ENCODE measurements at places on chromosomes 5 and 9.

- peak; percentile 84 for DNase-seq
Measured at GRCh38 chr9:99445920-99446319, 223.8 kb downstream of the SEC61B start.

- no peak for DNase-seq
Measured at GRCh38 chr5:6342689-6343315, 35.5 kb downstream of the MED10 start.

GRCh38 chr5:156154757-156155156, 172.2 kb upstream of the SGCD start:
- no peak for DNase-seq

- DNase-seq, result no peak
Measured at GRCh38 chr5:154940375-154940771, 500 bp upstream of the MRPL22 start.

GRCh38 chr9:7778851-7779600, 20.6 kb downstream of the DMAC1 start:
- no peak for DNase-seq

DNA sequence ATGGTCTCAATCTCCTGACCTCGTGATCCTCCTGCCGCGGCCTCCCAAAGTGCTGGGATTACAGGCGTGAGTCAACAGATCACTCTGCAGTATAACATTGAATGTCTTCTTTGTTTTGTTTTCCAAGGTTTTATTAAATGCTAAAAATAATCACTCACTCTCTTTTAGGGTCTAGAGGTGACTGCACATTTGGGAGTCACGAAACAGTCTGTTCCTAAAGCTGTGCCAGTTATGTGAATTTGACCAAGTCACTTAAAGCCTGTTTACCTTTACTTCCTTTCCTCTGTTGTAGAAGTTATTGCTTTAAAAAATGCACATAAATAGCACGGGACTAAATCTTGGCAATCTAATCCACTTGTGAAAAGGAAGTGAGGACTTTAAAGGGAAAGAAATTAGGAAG, 304.9 kb upstream of the PTGER4 start:
- no peak for DNase-seq

DNA sequence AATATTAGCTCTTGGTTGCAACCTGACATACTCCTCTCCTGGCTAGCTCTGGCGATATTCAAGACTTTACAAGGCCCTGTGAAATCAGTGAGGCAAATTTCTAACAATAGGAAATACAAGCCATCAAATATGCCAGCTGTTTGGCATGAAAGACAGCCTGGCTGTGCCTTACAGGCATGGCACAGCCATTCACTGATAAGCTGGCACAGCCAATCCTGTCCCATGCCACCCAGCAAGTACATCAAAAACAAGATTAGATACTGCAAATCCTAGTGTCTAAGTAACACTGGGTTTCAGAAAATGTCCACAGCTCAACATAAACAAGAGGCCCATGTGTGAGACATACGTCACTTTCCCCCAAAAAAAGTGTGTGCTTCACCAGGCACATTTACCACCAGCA, 1045.8 kb upstream of the DMAC1 start:
- DNase-seq, result no peak

DNA sequence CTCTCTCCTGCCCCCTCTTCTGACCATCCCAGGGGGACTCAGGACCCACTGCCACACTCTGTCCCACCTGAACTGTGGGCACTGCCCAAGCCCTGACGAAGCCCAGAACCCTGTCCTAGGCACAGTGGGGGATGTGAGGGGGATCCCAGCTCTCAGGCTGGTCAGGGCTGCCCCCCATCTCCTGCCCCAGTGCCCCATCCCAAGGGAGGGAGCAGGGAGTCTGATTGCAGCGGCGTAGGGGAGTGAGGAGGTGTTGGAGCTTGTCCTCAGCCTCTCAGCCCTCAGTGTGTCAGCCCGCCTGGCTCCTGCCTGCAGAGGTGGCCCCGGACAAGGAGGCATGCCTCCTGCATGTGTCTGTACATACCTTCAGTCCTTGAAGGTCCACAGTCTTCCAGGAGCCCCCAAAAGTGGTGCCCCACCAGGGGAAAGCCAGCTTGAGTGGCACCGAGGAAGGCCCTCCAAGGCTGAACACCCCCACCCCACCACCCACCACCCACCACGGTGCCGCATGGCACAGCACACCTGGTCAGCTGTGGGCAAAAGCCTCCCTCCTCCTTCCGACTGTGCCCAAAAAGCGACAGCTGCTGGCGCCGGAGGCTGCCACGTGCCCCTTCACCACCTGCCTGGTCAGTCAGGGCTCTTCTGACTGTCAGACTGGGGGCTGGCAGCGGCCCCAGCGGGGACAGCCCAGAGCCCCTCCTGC, 930 bp downstream of the SARDH start:
- no peak for DNase-seq

- no peak for DNase-seq
Measured at GRCh38 chr9:86562691-86563090, 208.5 kb upstream of the TUT7 start.

- DNase-seq, result no peak
Measured at GRCh38 chr5:108196276-108196675, 185.6 kb downstream of the FBXL17 start.

DNA sequence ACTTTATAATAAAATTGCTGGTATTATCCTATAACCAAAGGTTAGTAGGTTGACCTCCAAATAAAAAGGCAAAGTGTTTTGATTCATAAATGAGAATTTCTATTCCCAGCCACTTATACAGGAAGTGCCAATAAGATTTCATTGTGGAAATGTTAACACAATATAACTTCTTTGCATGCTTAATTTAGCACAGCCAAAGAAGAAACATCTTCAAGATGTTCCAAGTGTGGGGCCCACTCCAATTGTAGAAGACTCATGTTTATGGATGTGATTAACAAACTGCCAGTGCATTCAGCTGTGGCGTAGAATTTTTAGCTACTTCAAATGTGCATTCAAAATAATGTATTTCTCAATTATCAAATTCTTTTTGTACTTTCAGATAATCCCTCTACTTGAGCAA, 402.3 kb downstream of the DEPDC1B start:
- DNase-seq, result no peak

DNA sequence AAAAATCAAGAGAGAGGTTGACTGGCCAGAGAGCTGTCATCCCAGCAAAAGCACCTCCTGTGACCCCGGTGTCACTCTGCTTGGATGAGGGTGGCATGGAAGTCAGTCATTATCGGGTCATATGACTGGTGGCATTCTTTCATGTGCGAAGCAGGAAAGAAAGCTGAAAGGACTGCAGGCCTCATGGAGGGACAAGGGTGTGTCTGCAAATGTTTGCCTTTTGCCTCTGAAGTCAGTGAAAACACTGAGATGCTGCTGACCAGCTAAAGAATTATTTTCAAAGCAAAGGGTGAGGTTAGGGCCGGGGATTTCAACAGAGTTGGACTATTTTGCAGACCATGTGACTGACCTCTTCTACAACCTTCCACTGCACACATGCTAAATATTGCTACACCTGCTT, 298.3 kb downstream of the CSNK1G3 start:
- no peak for DNase-seq

DNA sequence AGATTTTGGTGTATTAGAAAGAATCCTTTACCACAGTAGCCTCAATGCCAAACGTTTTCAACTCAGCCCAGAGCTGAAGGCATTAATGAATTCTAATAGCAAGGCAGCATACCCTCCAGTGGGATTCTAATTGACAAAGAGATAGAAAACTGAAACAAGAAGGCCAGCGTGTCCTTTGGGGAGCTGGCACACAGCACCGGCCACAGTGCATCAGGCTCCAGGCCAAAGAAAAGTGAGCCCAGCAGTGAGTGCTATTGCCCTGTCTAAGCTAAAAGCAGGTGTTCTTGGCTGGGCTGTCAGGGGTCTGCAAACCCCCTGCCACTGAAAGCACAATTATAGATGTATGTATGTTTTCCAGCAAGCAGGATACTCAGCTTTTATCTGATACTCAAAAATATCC, 40.4 kb downstream of the PPIC start:
- no peak for DNase-seq

DNA sequence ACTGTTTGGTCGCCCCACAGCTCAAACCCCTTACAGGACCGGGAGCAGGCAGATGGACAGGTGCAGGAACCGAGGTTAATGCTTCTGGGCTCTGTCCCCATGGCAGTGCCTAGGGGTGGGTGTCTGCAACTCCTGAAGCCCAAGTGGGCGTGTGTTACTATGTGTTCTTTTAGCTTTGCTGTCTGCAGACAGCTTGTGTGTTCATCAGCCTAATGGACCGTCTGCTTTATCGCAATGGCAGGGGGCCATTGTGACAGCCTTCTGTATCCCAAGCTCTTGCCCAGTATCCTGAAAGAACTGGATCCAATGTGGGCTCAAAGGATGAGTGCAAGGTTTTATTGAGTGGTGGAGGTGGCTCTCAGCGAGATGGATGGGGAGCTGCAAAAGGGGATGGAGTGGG, 266.7 kb downstream of the CSNK1G3 start:
- no peak for DNase-seq

DNA sequence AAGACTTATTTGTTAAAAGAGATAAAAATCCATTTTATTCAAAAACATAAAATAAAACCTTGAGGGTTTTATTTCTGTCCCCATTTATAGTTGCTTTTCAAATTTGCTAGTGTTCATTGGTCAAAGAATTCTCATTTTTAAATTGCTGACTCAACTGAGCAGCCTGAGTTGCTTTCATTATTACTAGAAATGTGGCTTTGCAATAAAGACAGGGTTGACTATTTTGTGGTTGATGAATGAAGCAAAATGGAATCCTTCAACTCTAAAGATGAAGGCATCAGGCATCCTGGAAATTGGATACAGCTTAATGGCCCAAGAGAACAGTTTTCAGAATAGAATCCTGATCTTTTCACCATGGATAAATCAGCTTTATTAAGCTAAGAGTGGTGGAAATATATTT, 23.9 kb upstream of the PPP3R2 start:
- no peak for DNase-seq

GRCh38 chr5:106163233-106163632, 1507.5 kb downstream of the EFNA5 start:
- no peak for DNase-seq

All from inflammatory macrophage treated with lipopolysaccharide for 1 hour (primary cell).